NCI-H774 (cell line): ENCODE measurements at places on chromosomes 4 and X.

- no peak for DNase-seq
Measured at GRCh38 chrX:41096339-41096955, 11.2 kb downstream of the USP9X start.

DNA sequence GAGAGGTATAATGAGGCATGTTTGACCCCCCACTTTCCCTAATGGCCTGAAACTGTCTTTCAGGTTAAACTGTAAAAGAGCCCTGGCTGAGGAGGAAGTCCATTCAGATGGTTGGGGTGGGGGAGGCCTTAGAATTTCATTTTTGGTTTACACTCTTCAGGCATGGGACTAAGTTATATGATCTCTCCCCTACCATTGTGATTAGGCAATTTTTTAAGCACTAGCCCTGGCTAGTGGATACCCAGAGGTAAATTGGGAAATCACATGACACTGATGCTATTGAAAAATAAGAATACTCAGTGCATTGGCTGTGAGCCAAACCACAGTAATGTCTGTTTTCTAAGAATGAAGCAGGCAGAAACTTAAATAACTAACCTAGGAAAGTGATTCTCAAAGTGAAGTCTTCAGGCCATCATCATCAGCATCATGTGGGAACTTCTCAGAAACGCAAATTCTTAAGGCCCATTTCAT lies 149.7 kb downstream of the RRAGB start:
- no peak for DNase-seq

GRCh38 chr4:13484749-13485221 lies 645 bp upstream of the RAB28 start:
- DNase-seq, result no peak

GRCh38 chr4:69095301-69095731 lies 958 bp upstream of the UGT2B7 start:
- no peak for DNase-seq
